NCI-H1417 treated with DMSO at 0.1 percent for 48 hours (cell line): ENCODE measurements at places on chromosomes 7 and 10.

- DNase-seq = no peak
These were observed 43.0 kb downstream of the ZMYND11 start for GRCh38 chr10:178208-178607.

GRCh38 chr10:80199828-80200227 is 5.5 kb downstream of the ANXA11 start:
- no peak for DNase-seq

DNA sequence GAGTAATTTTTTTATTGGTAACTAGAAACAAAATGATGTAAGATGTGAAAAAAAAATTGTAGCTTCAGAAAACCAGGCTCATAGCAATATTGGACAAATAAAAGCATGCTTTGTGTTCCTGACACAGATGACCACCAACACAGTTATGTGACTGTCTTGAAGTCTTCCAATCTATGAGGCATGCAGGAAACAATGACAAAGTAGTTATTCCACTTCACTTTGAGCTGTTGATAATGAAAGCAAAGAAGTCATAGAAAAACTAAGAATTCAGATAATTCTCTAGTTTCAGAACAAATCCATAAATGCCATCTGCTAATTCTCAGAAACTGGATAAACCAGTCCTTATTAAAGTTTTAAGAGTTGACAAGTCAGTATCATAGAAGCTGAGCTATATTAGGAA is 378.4 kb upstream of the SEMA3D start:
- DNase-seq = no peak

GRCh38 chr7:26735976-26736600 is 128.3 kb downstream of the SKAP2 start:
- DNase-seq = no peak

DNA sequence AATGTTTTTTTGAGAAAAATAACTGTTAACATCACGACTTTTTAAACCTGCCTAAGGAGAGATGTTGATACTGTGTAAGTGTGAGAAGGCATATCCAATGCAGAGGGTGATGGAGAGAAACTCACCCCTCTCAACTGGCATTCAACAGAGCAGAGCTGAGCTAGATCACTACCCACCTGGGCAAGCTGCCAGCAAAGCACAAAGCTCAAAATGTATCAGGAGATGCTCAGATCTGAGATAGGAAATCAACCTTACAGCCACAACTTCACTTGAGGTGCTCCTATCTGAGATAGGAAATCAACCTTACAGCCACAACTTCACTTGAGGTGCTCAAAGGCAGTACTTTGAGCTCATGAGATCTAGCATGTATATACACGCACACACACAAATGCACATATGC is 151.5 kb upstream of the PDE1C start:
- no peak for DNase-seq

DNA sequence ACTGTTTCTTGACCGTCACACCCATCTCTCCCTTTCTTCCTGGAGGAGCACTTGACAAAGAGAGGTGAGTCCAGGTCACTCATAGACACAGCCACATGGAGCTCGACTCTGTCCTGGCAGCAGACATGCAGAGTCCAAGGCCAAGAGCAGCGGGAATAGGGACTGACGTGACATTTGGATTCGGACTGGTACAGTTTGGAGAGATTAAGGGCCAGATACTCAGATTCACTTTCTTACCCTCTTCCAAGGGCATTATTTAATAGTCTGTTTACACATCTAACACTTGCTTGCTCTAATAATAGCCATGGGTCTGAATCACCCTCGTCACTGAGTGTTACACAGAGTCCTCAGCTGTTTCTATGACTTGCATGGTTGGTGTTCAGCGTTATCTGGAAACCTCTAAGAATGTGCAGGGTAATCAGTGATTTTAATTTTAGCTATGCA is 39.2 kb upstream of the OTUD1 start:
- no peak for DNase-seq

DNA sequence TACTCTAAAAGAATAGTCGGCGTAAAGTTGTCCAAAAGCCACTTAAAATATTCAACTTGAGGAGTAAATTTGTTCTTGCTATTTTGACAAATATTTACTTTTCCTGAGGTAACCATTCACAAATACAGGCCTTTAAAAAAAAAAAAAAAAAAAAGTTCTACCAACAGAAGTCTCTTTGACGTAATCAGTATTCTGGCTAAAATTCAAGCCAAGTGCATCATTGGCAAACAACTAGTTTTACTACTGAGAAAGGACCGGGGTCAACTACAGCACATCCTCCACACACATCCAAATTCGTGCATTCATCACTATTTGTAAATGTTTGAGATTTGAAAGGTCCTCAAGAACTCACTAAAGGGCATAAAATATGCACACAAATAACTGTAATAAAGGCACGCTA is 2.0 kb downstream of the OAT start:
- no peak for DNase-seq

DNA sequence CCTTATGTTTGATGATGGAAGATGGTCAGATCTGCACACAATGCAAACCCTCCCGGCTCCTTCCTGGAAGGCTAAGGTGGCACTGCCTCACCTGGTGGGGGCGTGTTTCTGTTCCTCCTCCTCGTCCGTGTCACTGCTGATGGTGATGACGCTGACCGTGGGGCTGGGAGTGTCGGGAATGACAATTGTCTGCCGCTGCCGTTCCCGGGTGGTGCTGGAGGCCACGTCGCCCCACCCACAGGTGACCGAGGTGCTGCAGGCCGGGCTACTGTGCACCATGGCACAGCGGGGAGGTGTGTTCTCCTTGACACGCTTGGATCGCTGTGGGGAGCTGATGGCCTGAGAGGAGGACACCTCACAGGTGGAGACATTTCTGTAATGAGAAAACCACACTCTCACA is 73.1 kb downstream of the CLEC2L start:
- DNase-seq = no peak

- no peak for DNase-seq
These were observed 101.4 kb downstream of the MTPAP start for GRCh38 chr10:30247704-30248103.

DNA sequence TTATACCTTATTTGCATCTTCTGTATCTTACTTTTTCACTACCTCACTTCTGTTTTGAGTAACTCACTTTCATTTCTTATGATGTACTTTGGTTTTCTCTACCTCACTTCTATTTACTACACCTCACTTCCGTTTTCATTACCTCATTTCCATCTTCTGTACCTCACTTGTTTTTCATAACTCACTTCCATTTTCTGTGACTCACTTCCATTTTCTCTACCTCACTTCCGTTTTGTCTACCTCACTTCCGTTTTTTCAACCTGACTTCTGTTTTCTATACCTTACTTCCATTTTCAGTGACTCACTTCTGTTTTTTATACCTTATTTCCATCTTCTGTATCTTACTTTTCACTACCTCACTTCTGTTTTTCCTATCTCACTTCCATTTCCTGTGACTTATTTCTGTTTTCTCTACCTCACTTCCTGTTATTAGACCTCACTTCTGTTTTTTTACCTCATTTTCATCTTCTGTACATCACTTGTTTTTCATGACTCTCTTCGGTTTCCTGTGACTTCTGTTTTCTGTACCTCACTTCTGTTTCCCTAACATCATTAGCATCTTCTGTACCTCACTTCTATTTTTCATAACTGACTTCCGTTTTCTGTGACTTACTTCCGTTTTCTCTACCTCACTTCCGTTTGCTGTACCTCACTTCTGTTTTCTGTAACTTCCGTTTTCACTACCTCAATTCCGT is 493.1 kb upstream of the AKR1E2 start:
- DNase-seq = no peak

GRCh38 chr7:4261601-4261960 is 420.5 kb upstream of the FOXK1 start:
- no peak for DNase-seq

- no peak for DNase-seq
These were observed 13.4 kb downstream of the NIPSNAP2 start for GRCh38 chr7:55977831-55978230.
